NCI-H187 treated with DMSO at 0.1 percent for 48 hours (cell line): ENCODE measurements at places on chromosomes 12 and 14.

DNA sequence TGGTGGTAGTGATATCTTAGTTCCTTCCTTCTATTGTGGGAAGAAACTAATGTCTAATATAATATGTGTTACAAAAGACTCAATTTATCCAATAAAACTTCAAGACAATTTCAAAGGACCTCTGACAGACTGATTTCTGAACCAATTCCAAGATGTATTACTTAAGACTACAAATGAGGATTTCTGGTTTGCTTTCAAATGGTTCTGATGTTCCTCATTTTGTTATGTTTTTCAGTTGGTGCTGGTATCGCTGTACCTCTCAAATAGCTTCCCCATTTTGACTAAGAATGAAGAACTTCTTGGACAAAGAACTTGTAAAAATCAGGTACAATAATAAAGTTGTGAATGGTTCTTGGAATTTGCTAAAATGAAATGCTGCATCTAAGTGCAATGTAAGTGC is 19.4 kb upstream of the MBIP start:
- DNase-seq, result no peak

- no peak for DNase-seq
Measured at GRCh38 chr12:75480469-75480949, at the start of gene GLIPR1. Gene GLIPR1 (plus strand): TSS chr12:75480755. CDS start chr12:75480881, 126 bp downstream.

GRCh38 chr12:132886529-132887477 is 602 bp downstream of the CHFR start:
- no peak for DNase-seq

- DNase-seq, result no peak
Measured at GRCh38 chr12:33245434-33245833, 194.2 kb downstream of the SYT10 start.

- no peak for DNase-seq
Measured at GRCh38 chr12:28578361-28578760, 388.1 kb downstream of the CCDC91 start.

GRCh38 chr14:55356913-55357312 is 54.7 kb downstream of the ATG14 start:
- no peak for DNase-seq

- no peak for DNase-seq
Measured at GRCh38 chr14:70096866-70097265, 91.9 kb downstream of the SLC8A3 start.

DNA sequence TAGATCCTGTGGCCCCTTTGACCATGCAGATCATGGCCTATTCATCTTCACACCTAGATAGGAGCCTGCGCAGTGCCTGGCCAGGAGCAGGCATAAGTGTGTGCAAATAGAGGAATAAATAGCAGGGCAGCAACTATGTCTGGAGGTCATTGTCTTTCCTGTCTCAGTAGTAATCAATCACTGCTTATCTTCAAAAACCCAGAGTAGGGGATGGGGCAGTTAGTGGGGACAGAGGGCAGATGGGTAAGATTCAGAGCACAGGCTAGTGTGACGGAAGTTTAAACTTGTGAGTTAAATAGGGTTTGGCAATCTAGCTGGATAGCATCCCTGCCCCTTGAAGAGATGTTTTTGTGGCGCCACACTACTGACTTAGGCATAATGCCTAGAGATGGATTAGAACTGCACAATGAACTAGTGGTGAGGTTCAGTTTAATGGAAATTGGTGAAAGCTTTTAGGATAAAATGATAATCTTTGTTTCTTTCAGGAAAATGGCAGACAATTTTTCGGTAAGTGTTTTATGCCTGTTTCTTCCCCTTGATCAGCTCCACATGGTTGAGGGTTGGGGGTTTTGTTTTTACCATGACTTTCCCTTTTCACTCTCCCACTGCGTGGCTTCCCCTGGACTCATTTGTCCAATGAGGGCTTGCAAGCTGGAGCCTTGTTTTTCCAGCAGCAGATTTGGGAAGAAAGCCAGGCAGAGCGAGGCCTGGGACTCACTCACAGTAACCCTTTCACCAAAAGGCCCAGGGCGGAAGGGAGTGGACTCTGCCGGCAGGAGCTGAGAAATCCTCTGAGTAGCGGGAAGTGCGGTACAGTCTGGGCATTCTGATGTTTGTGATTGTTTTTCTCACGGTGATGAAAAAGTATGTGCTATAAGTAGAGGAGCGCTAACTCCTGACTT is 8.1 kb downstream of the LGALS3 start:
- DNase-seq, result no peak

- DNase-seq, result no peak
Measured at GRCh38 chr14:83923842-83924241, 1606.1 kb upstream of the FLRT2 start.

DNA sequence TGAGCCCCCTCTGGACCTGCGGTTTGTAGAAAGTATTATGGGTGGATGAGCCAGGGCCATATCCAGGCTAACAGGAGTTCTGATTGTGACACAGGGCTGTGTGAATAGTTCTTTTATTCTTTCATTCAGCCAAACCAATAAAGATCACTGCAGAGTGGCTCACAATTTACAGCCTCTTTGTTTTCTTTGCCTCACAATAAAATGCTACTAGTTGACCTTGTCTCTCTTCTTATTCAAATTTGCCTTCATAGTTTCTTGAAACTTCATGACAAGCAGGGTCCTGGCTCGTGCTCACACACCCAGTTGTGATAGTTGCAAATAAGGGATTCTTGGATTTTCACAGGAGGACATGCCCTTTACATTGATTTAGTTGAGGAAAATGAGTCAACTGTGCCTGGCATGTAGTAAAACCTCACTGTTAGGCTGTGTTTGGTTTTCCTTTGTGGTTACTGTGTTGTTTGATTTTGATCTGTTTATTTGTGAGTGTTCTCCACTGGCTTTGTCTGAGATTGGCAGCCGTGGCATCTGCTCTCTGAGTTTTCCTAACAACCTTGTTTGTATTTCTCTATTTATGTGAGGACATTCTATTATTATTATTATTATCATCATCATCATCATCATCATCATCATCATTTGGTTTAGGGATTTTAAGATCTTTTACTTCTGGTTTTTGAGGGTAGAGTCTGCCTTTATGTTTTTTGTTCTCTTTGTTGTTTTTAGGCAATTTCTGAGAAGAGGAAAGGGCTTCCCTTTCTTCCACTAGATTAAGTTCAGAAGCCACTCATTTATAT is 2.7 kb upstream of the KRT6B start:
- DNase-seq, result no peak

- no peak for DNase-seq
Measured at GRCh38 chr12:4441355-4442335, 4.0 kb downstream of the FGF6 start.

GRCh38 chr12:32290411-32290810 is 108.9 kb upstream of the FGD4 start:
- no peak for DNase-seq

- no peak for DNase-seq
Measured at GRCh38 chr12:104802208-104802607, 155.9 kb downstream of the SLC41A2 start.

GRCh38 chr12:65490250-65490649 is 211.8 kb downstream of the MSRB3 start:
- DNase-seq, result no peak

GRCh38 chr14:54854181-54854580 is 48.4 kb downstream of the GCH1 start:
- DNase-seq, result no peak

DNA sequence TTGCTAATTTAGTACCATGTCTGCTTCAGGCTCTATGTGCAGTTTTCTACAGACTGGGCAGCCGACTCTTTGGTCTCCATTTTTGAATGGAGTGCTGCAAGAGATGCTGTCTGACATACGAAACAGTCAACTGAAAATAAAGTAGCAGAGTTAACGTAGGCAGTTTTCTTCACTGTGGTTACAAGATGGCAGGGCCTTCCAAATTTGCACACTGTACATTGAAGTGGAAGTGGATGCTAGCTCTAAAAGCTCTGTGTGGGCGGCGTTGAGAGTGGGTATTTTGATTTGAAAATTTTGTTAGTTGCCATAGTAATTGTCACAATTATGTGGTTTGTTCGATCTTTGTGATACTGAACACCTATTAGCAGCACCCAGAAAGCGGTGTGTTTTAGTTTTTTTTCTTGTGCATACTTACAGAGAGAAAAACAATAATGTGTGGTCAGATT is 154.9 kb upstream of the ATP2B1 start:
- DNase-seq, result no peak

DNA sequence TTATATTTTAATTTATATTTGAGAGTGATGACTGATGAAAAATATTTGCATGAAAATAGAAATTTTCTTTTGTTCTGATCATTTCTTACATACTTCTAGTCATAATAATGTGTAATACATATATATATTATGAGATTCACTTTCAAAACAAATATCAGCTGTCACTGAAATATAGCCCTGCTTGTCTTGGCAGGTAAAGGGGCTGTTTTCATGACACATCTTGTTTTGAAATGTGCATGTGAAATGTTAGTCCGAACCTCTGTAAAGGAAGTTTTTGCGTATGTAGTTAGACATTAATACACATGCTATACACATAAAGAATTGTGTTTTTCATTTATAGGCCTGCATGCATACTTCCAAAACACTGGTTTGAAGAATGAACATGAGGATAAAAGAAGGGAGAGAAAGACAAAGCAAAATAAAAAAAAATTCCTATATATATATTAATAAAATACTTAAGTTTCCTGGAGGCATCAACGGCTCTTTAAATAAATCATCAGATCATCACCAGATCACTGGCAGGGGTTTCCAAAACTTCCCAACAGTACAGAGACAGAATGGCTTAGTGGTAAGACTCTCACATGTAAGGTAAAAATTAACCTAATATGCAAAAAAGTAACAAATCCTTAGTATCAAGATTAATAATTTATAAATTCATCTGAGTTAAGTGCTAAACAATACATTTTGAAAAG is 60.1 kb downstream of the SEL1L start:
- no peak for DNase-seq

- DNase-seq, result no peak
Measured at GRCh38 chr12:53564278-53564677, 57.0 kb upstream of the NPFF start.

DNA sequence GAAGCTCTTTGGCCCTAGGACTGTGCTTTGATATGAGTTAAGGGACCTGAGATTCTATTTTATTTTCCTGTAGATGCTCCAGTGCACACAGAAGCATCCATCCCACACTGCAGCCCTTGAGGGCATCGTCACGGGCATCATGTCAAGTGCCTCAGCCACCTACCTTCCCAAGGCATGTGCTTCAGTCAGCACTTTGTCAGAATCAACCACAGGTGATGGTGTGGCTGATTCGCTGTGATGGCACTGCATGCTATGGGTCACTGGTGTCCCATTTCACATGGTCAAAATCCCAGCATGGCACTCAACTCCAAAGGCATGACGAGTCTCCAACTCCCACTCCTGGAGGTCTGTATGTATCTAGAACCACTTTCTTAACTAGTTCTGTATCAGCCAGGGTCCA is 100.8 kb downstream of the AACS start:
- DNase-seq, result no peak

DNA sequence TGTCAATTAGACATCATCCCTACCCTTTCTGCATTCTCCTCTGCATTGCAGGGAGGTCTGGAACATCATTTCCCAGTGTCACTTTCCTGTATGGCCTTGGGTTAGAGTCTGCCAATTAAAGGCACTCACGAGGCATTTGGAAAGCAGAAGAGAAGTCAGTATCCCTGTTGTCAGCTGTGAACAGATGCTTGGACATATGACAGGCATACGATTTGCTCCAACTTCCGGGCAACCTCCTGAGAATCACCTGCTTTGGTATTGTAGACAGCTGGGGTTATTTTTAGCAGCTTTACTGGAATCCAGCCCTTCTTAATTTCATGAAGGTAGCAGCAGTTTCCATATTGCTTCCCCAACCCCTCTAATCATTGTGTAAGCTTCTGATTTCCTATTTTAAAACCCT is 88.7 kb upstream of the DHRS4 start:
- no peak for DNase-seq

- DNase-seq, result no peak
Measured at GRCh38 chr12:79127271-79127751, 262.7 kb downstream of the SYT1 start.

- DNase-seq, result no peak
Measured at GRCh38 chr12:118402251-118402650, 25.9 kb downstream of the SUDS3 start.

DNA sequence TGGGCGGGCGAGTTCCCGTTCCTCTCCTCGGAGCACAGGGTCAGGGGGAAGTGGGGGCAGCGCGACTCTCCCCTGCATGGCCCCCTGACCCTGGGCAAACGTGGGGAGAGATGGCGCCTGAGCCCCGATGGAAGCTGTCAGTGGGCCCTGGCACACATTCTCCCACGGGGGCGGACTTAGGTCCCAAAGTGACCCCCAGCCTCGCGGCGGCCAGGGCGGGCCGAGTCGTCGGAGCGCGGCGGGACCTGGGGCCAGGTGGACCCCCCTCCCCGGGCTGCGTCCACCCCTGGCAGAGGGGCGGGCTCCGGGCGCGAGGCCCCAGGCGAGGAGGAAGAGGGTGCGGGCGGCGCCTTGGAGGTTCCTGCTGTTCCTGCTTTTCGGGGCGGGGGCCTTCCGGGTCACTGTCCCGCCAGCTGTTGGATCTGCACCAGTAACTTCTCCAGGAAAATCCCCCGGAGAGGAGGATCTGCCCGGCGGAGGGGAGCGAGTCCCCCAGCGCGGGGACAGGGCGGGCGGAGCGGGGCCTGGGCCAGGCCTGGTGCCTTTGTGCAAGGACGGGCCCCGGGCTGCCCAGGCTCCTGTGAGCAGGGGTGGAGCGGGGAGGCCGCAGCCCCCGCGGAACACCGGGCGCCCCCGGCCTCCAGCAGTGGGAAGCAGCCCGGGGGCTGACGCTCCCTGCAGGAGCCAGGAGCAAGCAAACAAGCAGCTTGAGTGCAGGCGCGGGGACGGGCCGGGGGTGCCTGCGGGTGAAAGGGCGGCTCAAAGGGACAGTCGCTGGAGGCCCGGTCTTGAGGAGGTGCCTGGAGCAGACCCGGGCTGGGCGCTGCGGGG is 15.3 kb downstream of the TNFAIP2 start:
- no peak for DNase-seq

- no peak for DNase-seq
Measured at GRCh38 chr14:49593016-49593415, 5.7 kb upstream of the LRR1 start.

GRCh38 chr14:50044042-50044651 is 72.2 kb downstream of the VCPKMT start:
- DNase-seq, result no peak

DNA sequence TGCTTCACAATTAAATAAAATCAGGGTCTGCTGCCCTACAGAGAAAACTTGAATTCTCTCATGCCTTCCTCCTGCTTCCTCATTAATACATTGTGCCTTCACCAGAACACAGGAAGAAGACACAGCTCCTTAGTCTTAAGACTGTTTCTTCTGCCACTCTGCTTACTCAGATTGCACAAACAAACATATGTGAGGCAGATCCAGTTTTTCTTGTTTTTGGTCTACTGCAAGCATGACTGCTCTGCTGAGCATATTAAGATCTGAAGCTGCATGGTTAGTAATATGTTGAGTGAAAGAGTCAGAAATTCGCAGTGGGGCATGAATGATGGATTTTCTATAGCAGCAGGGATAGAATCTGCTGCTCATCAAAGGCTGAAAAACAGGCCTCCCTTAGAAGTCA is 321.1 kb upstream of the STXBP6 start:
- no peak for DNase-seq
